Type B pancreatic cell (in vitro differentiated cells): ENCODE measurements at places on chromosomes 12 and 14. TPM values are rescaled to one million over a fixed set of nuclear protein-coding genes. Genes with fewer than 3 reads are reported as not detected.
A peak's percentile ranks its signal among the peaks of the same experiment; 100 is the strongest.

The AGAP2 gene
- 0.33 and 4.1 TPM in 2 replicates for total RNA-seq

The OR6C70 gene
- total RNA-seq: not detected in 2 replicates

The P2RX7 gene
- 1.9 TPM in 1 of 2 replicates, not detected in the other for total RNA-seq

DNA sequence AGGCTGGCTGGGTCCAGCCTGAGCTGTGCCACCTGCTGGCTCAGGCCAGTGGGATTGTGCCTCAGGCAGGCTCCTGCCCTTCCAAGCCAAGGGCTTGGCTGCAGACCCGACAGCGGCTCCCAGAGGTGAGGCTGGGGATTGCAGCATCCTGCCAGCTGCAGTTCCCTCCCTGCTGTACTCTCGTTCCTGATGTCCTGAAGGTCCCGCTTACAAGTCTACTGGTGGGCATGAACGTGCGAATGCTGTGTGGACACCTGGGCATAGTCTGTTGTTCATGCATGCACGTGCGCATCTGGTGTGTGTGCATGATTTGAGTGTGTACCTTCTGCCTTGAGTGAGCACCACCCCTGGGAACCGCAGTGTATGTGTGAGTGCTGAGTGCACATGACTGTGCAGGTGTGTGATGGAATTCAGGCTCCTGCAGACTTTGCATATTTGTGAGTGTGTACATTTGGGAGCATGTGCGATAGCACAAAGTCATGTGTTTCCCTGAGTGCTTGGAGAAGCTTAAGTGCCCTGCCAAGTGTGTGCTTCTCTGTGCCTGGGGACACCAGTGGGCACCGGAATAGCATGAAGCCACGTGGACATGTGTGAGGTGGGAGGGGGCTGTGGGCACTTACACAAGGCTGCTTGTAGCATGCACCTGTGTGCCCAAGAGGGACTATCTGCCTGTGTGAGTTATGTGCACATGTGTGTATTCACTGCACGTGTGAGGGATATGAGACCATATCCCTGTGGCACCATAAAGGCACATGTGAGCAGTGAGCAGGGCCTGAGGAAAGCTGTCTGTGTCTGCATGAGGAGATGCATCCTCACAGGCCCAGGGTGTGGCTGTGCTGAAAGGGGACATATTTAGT is 19.3 kb upstream of the KRT7 start:
- no peaks in the 10 kb centered on the region for H3K36me3 ChIP-seq
- peaks cover 12% of the 10 kb centered on the region for H3K27me3 ChIP-seq
- H3K4me1 ChIP-seq: peaks cover 25% of the 10 kb centered on the region
- peak overlapping the region; percentile 51 for H3K27ac ChIP-seq

GRCh38 chr12:49537231-49537751 is 1.5 kb upstream of the KCNH3 start:
- no peaks in the 10 kb centered on the region for H3K36me3 ChIP-seq
- H3K4me1 ChIP-seq: peaks cover 5% of the 10 kb centered on the region
- peaks cover 64% of the 10 kb centered on the region for H3K27me3 ChIP-seq
- no peak for DNase-seq
- peak overlapping the region; percentile 84 for H3K4me3 ChIP-seq
- no peak overlapping the region for H3K27ac ChIP-seq

- H3K36me3 ChIP-seq: peaks cover 17% of the 10 kb centered on the region
- peak overlapping the region; percentile 48 for H3K27ac ChIP-seq
- peaks cover 33% of the 10 kb centered on the region for H3K4me1 ChIP-seq
- no peak for DNase-seq
- no peaks in the 10 kb centered on the region for H3K27me3 ChIP-seq
- H3K4me3 ChIP-seq: no peak overlapping the region
Observed at GRCh38 chr14:24438223-24439097, 4.1 kb downstream of the SDR39U1 start.

DNA sequence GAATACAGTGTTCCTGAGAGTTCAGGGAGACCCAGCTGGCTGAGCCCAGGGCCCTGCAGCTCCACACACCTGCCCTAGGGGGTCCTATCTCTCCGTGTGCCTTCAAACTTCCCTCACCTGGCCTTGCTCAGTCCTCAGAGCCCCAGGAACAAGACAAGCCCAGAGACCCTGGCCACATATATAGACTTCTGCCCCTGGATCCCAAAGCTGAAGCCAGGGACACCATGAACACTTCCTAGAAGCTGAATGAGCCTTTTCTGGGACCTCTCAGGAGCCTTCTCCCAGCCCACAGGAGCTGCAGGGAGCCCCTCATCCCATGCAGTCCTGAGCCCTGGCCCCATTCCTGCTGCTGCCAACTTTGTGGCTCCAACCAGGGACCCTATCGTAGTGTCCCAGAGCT is 190.5 kb downstream of the DICER1 start:
- H3K27ac ChIP-seq: no peak overlapping the region
- H3K36me3 ChIP-seq: no peaks in the 10 kb centered on the region
- H3K27me3 ChIP-seq: peaks cover 10% of the 10 kb centered on the region

DNA sequence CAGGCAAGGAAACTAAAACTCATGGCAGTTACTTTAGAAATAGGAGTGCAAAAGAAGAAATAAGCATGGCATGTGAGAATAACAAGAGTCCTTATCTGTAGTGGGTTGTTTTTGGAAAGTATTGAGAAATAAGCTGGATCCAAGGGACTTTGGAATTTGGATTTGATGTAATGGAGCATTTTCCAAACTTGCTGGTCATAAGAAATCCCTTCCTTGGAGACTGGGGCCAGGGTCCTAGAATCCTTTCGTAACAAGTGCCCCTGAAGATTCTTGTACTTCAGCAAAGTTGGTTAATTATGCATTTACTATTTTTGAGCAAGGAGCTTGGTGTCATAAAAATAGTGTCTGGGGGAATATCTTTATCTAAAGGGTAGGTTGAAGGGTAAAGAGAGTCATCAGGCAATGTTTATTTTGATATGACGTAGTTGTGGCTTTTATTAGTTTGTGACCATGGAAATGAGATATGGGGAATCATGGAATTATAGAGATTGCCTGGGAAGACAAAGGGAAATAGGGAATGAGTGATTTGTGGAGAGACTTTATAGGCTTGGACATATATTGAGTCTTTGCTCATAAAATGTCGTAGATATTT is 53.9 kb downstream of the WNK1 start:
- H3K27ac ChIP-seq: peak overlapping the region; percentile 23
- H3K4me1 ChIP-seq: peaks cover 14% of the 10 kb centered on the region
- no peak for DNase-seq
- peaks cover 5% of the 10 kb centered on the region for H3K36me3 ChIP-seq
- no peaks in the 10 kb centered on the region for H3K27me3 ChIP-seq

- H3K4me3 ChIP-seq: no peak overlapping the region
- peaks cover 12% of the 10 kb centered on the region for H3K27me3 ChIP-seq
- H3K27ac ChIP-seq: no peak overlapping the region
- peak; percentile 66 for DNase-seq
Observed at GRCh38 chr14:104395941-104396681, 183.5 kb upstream of the C14orf180 start.

DNA sequence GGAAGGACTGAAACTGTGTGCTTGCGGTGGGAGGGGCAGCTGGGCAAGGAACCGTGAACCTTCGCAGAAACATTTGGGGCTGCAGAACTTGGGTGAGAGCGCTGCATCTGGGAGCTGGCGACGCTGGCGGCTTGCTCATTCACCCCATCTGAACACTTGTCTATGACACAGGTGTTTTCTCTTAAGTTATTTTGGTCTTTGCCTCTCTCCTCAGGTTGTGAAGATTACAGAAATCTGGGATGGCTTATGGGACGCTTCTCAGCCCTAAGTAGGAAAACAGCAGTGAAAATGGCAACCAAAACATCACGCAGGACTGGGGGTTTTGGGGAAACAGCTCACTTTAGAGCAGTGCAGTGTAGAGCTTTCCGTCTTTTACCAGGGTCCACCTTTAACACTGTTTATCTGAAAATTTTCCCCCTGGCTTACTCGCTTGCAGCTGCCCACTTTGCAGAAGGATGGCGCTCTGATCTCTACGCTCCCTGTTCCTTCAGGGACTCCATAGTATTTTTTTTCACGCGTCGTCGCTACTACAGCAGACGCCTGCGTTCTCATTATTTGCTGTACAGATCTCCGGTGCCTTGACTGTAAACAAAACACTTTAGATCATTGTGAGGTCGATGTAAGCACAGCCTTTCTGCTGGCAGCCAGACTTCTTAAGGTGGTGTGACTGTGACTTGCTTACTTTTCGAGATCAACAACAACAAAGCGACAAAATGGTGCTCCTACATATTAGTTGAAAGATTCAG is 2.7 kb upstream of the CDKN1B start:
- H3K27me3 ChIP-seq: no peaks in the 10 kb centered on the region
- peak overlapping the region; percentile 93 for H3K27ac ChIP-seq
- H3K4me1 ChIP-seq: peaks cover 21% of the 10 kb centered on the region
- H3K36me3 ChIP-seq: peaks cover 19% of the 10 kb centered on the region
- DNase-seq: no peak

DNA sequence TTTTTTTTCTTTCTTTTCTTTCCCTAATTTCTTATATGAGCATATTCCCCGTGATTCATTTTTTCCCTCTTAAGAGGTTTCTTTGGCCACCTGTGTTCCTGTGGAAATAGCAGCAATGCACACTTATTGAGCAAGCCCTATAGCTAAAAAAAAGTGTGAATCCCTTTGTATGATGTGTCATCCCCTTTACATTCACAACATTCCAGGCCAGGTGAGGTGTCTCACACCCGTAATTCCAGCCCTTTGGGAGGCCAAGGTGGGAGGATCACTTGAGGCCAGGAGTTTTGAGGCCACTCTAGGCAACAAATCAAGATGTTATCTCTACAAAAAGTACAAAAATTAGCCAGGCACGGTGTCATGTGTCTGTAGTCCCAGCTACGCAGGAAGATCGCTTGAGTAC is 700.4 kb upstream of the TBX3 start:
- no peaks in the 10 kb centered on the region for H3K36me3 ChIP-seq
- peak overlapping the region; percentile 63 for H3K27ac ChIP-seq
- H3K4me1 ChIP-seq: peaks cover 39% of the 10 kb centered on the region
- H3K27me3 ChIP-seq: peaks cover 5% of the 10 kb centered on the region
- H3K4me3 ChIP-seq: no peak overlapping the region
- no peak for DNase-seq

GRCh38 chr12:90481748-90482147 is 473.2 kb downstream of the CCER1 start:
- no peak for DNase-seq
- H3K4me3 ChIP-seq: no peak overlapping the region
- H3K27me3 ChIP-seq: no peaks in the 10 kb centered on the region
- H3K4me1 ChIP-seq: no peaks in the 10 kb centered on the region
- no peak overlapping the region for H3K27ac ChIP-seq
